ENCODE measurements at places on chromosomes 7 and 10.

DNA sequence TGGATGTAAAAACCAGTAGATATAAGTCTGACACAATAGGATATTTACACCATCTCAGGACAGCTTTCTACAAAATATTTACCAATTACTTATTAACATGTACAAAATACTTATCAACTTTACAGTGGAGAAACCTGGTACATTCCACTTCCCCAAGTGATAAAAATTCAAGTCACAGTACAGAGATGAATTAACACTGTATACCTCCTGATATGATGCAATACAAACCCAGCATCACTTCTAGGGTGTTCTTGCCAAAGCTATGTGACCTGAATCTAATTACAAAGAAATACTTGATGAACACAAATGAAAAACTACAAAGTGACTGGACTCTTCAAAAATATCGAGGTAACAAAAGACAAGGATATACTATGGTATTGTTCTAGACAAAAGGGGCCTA lies 156.4 kb upstream of the FGFR2 start:
- DNase-seq: peak; percentile 19

- no peak for DNase-seq
Observed at GRCh38 chr10:82245906-82246560, 371.0 kb downstream of the NRG3 start.

GRCh38 chr7:157684909-157685429 lies 348.2 kb downstream of the DNAJB6 start:
- no peak for DNase-seq

DNA sequence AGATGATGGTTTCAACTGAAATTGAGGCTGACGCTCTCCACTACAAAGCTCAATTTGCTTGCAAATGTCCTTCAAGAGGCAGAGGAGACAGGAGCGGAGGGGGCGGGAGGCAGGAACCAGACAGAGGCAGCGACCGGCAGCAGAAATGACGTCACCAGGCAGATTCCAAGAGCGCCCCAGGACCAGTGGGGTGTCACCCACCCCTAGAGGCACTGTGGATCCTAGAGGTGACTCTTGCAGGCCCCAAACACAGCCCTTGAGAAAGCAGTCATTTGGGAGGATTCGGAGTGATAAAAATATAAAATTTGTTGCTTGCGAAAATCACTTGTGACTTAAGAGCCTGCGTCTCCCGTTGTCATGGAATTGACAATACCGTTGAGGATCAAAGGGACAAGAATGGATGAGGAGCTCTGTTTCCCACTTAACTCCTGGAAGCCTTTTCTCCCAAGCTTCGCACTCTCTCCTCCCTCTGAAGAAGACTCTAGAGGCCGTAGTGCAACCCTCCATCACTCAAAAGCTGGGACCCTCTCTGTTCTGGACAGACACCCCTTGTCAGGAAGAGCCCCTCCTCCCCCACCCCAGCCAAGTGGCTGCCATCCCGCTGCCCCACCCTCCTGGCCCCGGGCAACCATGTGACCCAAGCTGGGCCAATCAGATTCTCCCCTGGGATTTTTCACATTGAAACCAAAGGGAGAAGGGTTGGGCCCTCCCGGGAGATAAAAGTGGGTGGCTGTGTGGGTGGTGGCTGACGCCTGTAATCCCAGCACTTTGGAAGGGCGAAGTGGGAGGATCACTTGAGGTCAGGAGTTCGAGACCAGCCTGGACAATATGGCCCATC lies 16.3 kb upstream of the SLC29A4 start:
- DNase-seq: no peak

DNA sequence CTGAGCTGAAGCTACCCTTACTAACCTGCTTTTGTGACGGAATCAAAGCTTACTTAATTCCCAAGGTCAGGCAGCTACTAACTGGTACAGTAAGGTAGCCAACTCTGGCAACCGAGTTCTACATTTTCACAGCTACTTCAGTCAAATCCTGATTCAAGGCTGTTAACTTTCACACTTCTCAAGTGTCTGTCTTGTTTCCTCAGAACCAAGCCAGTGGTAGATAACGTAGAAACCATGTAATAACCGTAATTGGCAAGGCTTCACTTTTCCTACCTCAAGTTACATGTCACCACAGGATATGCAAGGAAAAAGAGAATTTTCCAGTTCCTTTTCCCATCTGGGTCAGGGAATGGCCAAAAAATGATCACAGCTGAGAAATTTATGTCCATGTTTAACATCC lies 746.7 kb downstream of the NRG3 start:
- no peak for DNase-seq

GRCh38 chr7:113608782-113609181 lies 310.0 kb downstream of the PPP1R3A start:
- no peak for DNase-seq
